CD8-positive, alpha-beta memory T cell (primary cell): ENCODE measurements at places on chromosomes 7 and 10. TPM values are rescaled to one million over a fixed set of nuclear protein-coding genes. Genes with fewer than 3 reads are reported as not detected.

DNA sequence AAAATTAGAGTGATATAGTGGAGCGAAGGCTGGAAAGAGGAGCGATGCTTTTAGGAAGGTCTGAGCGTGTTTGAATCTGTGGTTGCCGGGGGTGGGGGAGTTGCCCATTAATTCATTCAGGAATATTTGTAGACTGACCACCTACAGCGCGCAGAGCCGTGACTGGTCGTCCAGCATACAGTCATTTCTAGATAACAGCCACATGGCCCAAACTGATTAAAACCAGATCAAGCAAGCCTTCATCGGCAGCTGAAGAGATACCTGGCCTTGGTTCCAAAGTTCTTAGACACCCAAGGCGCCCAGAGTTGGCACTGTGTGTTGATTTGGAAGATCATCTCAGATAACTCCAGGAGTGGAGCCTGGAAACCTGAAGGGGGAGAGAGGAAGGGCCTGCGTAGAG lies 1.7 kb downstream of the PROSER2 start:
- no peak for DNase-seq

GRCh38 chr10:100522107-100522801 lies 2.6 kb upstream of the SEC31B start:
- no peak for DNase-seq

- DNase-seq = no peak
Observed at GRCh38 chr10:78584266-78584665, 484.5 kb upstream of the ZMIZ1 start.

DNA sequence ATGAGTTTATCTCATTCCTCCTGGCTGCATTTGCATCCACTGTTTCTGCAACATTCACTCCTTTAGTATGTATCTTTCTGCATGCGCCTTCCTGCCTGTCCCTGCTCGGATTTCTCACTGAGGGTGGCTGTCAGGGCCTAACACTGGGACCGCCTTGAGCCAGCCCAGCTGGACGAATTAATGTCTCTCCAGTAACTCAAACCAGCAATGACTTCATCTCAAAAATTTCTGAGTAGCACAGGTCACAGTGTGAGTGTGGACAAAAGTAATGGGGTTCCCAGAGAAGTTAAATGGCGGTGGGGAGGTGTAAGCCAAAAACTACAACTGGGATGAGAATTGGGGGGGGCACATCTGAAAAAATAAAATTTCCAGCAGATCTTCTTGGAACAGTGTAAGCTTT lies 444.0 kb upstream of the MGMT start:
- no peak for DNase-seq

DNA sequence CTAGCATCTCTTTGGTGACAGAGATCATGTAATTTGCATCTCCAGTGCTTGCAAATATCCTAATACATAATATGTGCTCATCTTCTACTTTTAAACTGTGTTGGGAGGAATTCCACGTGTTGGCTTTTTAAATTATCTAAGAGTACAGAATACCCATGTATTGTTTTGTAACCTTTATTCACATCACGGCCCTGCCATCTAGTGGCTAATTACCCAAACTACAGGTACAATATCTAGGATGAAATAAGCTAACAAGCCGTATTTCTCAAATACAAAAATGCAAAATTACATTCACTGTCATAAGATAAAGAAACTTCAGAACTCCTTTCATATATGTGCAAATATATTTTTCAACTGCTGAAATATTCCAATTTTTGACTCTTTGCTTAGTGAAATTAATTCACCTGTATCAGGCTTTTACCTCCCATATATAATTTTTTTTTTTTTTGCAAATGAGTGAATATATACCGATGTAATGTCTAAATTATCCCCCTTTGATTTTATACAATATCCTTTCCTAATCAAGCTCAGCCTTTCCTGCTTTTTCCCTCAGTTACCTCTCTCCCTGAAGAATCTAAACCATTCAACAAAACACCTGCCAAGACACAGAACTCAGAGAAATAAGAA lies 30.3 kb upstream of the LSM8 start:
- DNase-seq = no peak

DNA sequence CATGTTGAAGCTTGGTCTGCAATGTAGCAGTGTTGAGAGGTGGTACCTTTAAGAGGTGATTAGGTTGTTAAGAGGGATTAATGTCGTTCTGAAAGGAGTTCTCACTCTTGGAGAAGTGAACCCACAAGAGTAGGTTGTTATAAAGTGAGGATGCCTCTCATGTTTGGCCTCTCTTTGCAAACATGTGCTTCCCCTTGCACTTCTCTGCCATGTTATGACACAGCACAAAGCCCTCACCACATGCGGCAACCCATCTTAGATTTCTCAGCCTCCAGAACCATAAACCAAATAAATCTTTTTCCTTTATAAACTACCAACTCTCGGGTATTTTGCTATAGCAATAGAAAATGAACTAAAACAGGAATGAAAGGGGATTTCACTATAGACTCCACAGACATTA lies 66.3 kb downstream of the KMT2C start:
- DNase-seq = no peak

GRCh38 chr7:47622946-47623640 lies 41.2 kb upstream of the TNS3 start:
- no peak for DNase-seq

DNA sequence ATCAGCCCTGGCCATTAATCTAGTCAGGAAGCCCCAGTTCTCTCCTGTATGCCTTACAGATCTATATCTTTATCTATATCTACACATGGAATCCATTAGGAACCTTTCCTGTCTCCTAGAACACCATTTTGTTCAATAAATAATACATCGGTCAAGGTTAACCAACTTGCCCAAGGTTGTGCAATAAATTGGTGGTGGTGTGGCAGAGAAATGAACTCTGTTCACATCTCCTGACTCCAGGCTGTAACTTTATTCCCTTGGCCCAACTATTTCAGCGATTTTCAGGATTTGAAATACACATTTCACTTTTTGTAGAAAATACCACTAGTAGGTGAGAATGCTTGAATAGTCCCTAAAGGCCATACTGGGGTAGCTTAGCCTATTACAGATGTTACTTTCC lies 712.5 kb upstream of the FZD8 start:
- no peak for DNase-seq

GRCh38 chr10:102246261-102246660 lies 929 bp downstream of the GBF1 start:
- DNase-seq = no peak

DNA sequence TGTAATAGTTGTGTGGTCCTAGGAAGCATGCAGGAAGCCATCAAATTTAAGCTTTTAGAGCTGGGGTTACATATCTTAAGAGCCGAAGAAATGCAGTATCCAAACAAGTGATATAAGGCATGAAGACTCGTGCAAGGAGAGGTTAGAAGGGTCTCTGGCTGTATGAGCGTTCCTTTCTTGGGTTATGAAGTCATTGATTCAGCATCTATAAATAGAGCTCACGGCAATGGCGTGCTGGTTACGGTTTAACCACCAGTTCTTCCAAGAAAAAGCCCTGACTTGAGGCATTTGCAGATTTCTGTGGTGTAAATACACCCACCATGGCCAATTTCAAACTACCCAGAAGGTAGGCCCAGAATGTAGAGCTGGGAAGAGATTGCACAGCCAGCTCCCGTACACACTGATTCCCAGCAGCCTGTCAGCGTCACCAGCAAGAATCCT lies 72.0 kb upstream of the KAT6B start:
- DNase-seq = no peak

- DNase-seq = no peak
Observed at GRCh38 chr10:105875050-105875449, 1234.0 kb downstream of the SORCS3 start.

GRCh38 chr7:33392148-33392547 lies 262.8 kb downstream of the BBS9 start:
- no peak for DNase-seq

DNA sequence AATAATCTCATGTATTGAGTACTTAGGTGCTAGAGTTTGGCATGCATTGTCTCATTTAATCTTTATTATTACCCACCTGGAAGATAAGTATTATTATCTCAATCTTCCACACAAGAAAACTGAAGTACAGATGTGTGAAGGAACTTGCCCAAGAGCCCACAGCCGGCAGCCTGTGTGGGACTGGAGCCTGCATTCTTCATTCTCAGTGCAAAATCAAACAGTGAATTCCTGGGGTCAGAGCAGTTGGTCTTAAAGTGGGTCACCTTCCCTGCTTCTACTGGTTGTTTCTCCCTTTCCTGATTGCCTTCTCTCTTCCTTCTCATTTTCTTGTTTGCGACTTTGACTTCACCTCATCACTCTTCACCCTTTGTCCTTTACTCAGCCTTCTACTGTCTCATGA lies 144.7 kb upstream of the LYZL1 start:
- no peak for DNase-seq

- DNase-seq = no peak
Observed at GRCh38 chr7:28102797-28103196, 77.8 kb downstream of the JAZF1 start.

DNA sequence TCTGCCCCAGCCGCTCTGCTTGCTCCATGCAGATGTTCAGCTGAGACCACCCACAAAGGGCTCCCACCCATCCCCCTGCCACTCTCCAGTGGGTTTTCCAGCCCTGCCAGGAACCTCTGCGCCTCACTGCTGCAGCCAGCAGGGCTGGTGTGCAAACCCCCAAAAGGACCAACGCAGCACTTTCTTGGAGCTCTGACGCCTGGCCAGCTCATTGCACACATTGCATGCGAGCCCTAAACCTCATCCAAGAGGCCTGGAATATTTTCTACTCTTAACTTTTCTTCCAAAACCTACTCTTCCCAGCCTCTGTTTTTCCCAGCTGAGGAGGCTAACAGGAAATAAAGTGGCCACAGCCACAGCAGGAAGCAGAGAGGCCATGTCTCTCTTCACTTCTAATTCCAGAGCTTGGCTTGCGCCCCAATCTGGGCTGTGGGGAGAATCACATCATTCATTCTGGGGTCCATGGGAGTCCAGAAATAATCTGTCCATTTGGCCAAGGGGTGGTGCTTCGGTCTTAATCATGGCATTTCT lies 4.6 kb upstream of the FAM170B start:
- no peak for DNase-seq

DNA sequence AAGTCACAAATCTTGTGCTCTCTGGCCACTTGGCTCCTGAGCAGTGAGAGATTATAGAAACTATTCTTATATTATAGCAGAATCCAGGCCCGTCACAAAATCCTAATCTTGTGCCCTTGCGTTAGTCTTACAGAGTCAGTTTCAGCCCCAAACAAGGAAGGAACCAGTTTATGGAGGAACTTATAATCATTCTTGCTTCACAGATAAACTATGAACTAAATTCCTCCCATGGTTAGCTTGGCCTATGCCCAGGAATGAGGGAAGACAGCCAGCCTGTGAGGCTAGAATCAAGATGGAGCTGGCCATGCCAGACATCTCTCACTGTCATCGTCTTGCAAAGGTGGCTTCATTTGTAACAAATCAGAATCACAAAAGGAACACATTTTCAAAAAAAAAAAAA lies 199.7 kb upstream of the PITRM1 start:
- no peak for DNase-seq

- DNase-seq = no peak
Observed at GRCh38 chr10:1591742-1592141, 145.6 kb downstream of the ADARB2 start.

DNA sequence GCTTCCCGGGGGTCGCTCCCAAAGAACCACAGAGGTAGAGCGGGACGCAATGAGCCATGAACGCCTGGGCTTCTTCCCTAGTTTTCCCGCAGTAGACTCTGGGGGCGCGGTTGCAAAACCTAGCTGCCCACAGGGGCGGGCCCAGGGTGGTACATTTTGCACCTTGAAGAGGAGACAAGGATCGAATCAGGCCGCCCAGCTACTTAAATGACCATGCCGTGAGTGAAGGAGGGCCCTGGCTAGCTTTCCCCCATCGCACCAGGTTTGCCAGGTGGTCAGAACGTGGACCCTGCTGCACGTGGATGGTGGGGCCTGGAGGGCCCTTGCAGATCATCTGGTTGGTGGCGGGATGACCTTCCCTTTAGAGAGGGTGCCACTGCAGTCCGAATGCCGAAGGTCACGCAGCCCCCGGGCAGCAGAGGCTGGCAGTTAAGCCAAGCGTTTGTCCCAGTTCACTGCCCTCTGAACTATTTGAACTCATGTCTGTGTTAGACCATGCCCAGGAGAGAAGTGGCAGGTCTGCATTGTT lies 604 bp upstream of the SHTN1 start:
- no peak for DNase-seq

DNA sequence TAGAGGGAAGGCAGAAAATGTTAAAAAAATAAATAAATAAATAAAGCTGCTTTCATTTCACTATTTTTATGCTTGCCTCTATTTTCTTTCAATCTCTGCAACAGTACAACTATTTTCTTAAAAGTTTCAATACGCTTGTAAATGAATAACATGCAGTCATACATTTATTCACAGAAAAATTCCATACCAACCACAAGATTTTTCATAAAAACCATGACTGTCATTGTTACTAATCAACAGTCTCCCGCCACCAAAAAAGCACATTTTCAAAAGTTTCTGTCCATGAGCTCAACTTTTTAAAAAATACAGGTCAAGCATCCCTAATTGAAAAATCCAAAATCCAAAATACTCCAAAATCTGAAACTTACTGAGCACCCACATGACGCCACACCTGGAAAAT lies 5.3 kb downstream of the PARD3 start:
- DNase-seq = no peak

GRCh38 chr10:87979847-87980246 lies 116.4 kb downstream of the PTEN start:
- DNase-seq = no peak

DNA sequence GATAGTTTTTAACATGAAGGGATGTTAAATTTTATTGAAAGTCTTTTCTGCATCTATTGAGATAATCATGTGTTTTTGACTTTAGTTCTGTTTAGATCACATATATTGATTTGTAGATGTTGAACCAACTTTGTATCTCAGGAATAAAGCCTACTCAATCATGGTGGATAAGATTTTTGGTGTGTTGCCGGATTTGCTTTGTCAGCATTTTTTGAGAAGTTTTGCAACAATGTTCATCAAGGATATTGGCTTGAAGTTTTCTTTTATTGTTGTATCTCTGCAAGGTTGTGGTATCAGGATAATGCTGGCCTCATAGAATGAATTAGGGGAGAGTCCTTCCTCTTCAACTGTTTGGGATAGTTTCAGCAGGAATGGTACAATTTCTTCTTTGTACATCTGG lies 9.3 kb upstream of the PPP1R3A start:
- DNase-seq = no peak

Gene ALOX5
- 3.0 TPM for polyA plus RNA-seq

Gene ITGB8
- not detected for polyA plus RNA-seq

Gene SPDYE11
- 0.16 TPM for polyA plus RNA-seq

Gene NEUROG3
- 0.15 TPM for polyA plus RNA-seq

Gene FAM25C
- polyA plus RNA-seq = not detected

Gene RABGEF1
- polyA plus RNA-seq = 24.4 TPM

Gene EN2
- not detected for polyA plus RNA-seq

Gene PCLO
- polyA plus RNA-seq = not detected

Gene VIPR2
- polyA plus RNA-seq = 0.61 TPM

Gene GPR15LG
- not detected for polyA plus RNA-seq

Gene COL26A1
- polyA plus RNA-seq = not detected

Gene KNDC1
- polyA plus RNA-seq = 0.05 TPM

Gene TMEM176A
- not detected for polyA plus RNA-seq

Gene SNCG
- not detected for polyA plus RNA-seq

Gene TAS2R4
- not detected for polyA plus RNA-seq

Gene SFTPA1
- polyA plus RNA-seq = not detected
